ENCODE measurements at places on chromosomes 1 and 21.

- DNase-seq = no peak
Measured at GRCh38 chr1:147586414-147586813, 45.1 kb downstream of the BCL9 start.

GRCh38 chr1:22971611-22972405 is 858 bp downstream of the LACTBL1 start:
- no peak for DNase-seq

GRCh38 chr1:19466112-19466561 is 19.2 kb downstream of the CAPZB start:
- no peak for DNase-seq

- no peak for DNase-seq
Measured at GRCh38 chr1:21539933-21540332, 30.7 kb downstream of the ALPL start.

- DNase-seq = no peak
Measured at GRCh38 chr1:245483247-245483646, 328.5 kb downstream of the KIF26B start.

DNA sequence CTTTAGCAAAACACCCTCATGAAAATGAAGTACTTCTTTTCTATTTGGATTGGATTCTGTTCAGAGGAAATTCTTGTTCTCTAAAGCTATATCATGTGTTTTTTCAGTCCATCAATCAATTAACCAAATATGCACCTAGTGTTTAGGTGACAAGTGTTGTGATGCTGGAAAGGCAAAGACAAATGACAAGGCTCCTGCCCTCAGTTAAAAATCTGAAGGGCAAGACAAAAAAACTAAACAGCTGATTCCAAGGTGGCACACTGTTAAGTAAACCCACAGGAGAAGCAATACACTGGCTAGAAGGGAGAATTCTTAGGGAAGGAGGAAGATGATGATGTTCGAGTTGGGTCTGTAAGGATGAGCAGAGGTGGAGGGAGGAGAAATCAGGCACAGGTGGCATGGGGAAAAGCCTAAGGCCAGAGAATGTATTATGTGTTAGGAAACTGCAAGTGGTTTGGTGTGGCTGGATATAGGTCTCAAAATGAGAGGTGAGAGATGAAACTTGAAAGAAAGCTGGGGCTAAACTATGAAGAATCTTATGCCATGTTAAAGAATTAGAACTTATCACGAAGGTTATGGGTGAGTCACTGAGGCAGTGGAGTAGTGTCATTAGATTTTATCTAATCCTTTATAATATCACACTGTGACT is 51.8 kb upstream of the GFI1 start:
- no peak for DNase-seq

- no peak for DNase-seq
Measured at GRCh38 chr1:62198781-62199125, 4.1 kb downstream of the L1TD1 start.

GRCh38 chr1:35505911-35506798 is 51.0 kb downstream of the KIAA0319L start:
- peak; percentile 17 for DNase-seq

- DNase-seq = no peak
Measured at GRCh38 chr1:175823406-175823805, 80.0 kb upstream of the TNR start.

- DNase-seq = no peak
Measured at GRCh38 chr1:64235181-64235580, 31.8 kb downstream of the UBE2U start.

DNA sequence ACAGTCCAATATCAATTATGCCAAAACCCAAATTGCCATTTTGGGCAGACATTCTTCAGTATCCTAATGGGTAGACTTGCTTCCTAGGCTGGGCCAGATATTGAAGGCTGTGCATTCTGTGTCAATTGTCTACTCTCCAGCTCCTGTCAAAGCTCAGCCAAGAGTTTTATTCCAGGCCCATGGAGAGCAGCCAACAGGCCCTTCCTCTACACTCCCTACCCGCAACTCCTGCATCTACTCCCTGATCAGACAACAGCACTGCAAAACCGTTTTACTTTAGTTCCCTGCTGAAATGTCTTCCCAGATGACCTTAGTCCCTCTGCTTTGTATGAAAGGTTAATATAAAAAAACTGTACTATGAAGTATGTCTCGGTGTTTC is 6.6 kb upstream of the ADORA3 start:
- DNase-seq = no peak
